ENCODE measurements at places on chromosomes 13 and 19. TPM values are rescaled to one million over a fixed set of nuclear protein-coding genes. Genes with fewer than 3 reads are reported as not detected.

The MIR17HG gene
- 7.2 TPM for total RNA-seq

The CYP2S1 gene
- total RNA-seq: 1.3 TPM

The GNG8 gene
- not detected for total RNA-seq

The TMTC4 gene
- 32.5 TPM for total RNA-seq

The PCDH9 gene
- total RNA-seq: 39.2 TPM

The SIGLEC12 gene
- total RNA-seq: 0.12 TPM

The TRPM4 gene
- 39.2 TPM for total RNA-seq

The TRAPPC5 gene
- 66.3 TPM for total RNA-seq

The OR7G2 gene
- total RNA-seq: not detected

The ZNF473 gene
- 8.2 TPM for total RNA-seq

The NOTCH3 gene
- 156 TPM for total RNA-seq

The SULT2A1 gene
- 0.41 TPM for total RNA-seq

The RFPL4A gene
- total RNA-seq: not detected

The C5AR2 gene
- total RNA-seq: 2.3 TPM

The LMTK3 gene
- total RNA-seq: 1.9 TPM

The SLC6A16 gene
- total RNA-seq: 3.2 TPM

The CD177 gene
- total RNA-seq: 29.0 TPM

The CCL25 gene
- not detected for total RNA-seq

The ZNF486 gene
- 28.2 TPM for total RNA-seq

The EDDM13 gene
- not detected for total RNA-seq
